Posterior cingulate gyrus (tissue), 11 donors: ENCODE measurements at places on chromosomes 4 and X.

GRCh38 chr4:92599044-92599443, 295.3 kb downstream of the GRID2 start:
- no peak for DNase-seq

GRCh38 chrX:150508451-150509367, 59.7 kb upstream of the MTM1 start:
- peak; percentile 67 for DNase-seq

GRCh38 chr4:19748519-19749479, 502.9 kb upstream of the SLIT2 start:
- DNase-seq = no peak

DNA sequence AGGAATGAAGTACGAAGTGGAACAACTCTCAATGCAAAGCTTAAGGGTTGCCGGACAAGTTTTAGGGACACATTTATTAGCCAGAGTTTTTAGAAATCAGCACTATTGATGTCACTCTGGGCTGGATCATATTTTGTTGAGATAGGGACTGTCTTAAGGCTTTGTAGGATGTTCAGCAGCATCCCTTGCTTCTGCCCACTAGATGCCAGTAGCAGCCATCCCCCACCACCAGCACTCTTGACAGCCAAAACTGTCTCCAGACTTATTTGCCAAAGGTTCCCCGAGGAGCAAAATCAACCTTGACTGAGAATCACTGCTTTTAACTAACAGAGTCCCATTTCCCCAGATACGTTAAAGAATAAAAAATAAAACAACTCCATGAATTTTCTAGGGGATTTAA, 1497.3 kb downstream of the STIM2 start:
- peak; percentile 83 for DNase-seq

DNA sequence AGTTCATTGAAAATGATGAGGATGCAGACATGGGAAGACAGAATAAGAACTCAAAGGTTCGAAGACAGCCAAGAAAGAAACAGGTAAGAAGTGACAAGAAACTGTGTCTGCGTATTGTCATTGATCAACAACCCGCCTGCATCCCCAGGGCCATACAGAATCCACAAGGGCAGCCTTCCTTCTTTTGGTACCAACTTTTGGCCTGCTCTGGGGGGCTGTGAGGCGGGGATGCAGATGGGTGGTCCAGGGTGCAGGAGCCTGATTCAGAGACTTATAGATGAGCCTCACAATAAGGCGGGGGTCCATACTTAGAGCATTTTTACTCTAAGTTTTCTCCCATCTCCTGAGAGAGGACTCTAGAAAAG, 9.0 kb downstream of the CC2D2A start:
- peak; percentile 78 for DNase-seq

DNA sequence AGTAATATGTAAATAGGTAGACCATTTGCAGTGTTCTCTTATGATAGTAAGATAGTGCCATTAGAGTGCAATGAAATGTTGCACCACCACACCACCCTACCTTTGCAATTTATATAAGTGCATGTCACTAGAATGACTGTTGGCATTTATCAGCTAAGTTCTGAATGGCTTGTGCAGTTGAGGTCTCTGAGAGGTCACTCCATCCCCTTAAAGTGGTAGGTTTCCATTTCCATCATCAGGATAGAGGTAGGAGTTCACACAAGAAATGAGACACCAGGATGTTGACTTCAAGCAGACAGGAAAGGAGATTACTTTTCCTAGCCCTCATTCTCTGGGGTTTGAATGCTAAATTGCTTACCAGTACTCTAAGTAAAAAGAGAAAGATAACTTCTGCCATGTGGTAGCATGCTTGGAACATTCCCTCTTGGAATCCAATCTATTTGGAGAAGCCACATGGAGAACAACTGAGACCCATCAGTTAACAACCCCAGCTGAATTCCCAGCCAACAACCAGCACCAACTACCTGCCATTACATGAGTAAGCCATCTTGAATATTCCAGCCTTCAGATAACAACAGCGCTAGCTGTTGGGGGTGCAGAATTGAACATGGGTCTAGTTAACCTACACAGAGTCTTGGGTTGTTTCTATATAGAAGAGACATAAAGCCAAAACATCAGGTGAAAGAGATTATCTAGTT, 6.7 kb upstream of the LRBA start:
- no peak for DNase-seq

GRCh38 chrX:74292808-74293123, 11.2 kb upstream of the ZCCHC13 start:
- no peak for DNase-seq

DNA sequence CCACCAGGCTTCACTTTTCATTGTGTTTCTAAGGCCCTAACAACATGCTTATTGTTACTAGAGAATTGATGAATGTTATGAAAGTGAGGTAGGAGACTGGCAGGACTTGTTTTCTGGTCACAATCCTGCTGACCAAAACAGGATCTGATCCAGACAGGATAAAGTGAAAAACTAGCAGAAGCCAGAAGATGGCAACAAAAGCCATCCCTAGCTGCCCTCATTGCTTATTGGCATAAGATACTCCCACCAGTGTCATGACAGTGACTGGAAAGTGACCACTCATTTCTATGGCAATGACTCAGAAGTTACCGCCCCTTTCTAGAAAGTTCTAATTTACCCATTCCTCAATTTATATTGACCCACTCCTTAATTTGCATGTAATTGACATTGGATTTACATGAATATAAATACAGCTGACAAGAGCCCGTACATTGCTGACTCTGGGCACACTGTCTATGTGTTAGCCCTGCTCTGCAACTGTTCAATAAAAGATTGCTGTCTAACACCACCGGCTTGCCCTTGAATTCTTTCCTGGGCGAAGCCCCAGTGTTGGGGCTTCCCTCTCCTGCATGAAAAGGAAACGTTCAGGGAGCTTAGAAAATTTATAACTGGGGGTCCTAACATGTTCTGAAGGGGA, 30.0 kb upstream of the FGG start:
- DNase-seq = no peak

- no peak for DNase-seq
These were observed 922.0 kb upstream of the PABPC4L start for GRCh38 chr4:135123632-135124031.

DNA sequence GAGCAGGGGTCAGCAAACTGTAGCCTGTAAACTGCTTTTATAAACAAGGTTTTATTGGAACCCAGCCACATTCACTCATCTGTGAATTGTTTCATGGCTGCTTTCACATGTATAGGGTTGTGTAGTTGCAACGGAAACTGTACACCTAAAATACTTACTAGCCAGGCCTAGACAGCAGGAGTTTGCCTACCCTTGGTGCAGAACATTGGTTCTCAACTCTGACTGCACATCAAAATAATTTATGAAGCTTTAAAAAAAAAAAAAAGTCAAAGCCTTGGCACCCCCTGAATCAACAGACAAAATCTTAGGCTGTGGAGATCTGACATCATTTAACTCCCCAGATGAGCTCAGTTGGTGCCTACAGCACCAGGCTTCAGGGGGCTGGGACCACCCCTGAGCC, 27.8 kb downstream of the ADGRA3 start:
- no peak for DNase-seq

- no peak for DNase-seq
These were observed 35.1 kb downstream of the FAM114A1 start for GRCh38 chr4:38902695-38903094.

DNA sequence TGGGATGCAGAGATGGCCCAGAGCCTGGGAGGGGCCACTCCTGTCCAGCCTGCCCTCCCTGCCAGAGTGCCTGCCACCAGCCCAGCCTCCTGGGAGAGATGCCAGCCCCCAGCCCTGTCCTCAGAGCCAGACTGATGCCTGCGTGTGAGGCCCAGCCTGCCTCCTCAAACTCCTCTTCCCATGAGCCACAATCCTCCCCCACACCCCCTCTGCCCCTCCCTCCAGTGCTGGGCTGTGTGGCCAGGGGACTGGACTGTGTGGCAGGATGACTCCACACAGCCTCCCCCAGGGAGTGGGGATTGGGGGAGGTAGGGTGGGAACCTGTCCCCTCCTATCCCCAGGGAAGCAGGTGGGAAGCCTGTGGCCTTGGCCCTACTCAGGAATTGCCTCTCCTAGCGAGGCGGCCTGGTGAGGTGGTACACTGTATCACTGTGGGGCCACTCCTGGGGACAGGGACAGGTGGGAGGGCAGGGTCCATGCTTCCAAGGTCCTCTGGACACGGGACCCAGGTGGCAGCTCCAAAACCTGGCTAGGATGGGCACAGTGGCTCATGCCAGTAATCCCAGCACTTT, 4.3 kb upstream of the SH3BP2 start:
- DNase-seq = peak; percentile 86

- no peak for DNase-seq
These were observed 780.2 kb downstream of the FAM133A start for GRCh38 chrX:94454159-94454558.

- no peak for DNase-seq
These were observed 21.7 kb downstream of the GNPDA2 start for GRCh38 chr4:44704673-44705072.

DNA sequence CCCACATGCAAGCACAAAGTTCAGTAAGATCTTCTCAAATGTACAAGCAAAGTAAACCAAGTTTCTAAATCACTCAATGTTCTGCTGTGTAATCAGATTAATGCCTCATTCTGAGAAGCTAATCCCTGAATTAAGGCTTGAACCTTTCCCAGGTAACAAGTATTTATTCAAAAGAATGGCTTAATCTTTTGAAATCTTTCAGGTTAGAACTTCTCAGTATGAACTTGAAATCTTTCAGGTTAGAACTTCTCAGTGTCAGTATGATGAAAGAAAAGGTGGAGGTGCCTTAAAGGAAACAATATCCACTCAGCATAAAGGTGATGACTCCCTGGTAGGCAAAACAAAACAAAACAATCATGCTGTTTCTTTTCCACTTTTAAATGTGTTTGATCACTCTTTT, 29.0 kb downstream of the TMPRSS11B start:
- no peak for DNase-seq

GRCh38 chr4:31392923-31393322, 672.8 kb downstream of the PCDH7 start:
- no peak for DNase-seq

- DNase-seq = no peak
These were observed 14.6 kb upstream of the ZNF630 start for GRCh38 chrX:48086082-48086481.

- no peak for DNase-seq
These were observed 16.4 kb downstream of the TMEM31 start for GRCh38 chrX:103727115-103727514.

GRCh38 chr4:82419451-82419850, 10.8 kb downstream of the HNRNPDL start:
- no peak for DNase-seq

DNA sequence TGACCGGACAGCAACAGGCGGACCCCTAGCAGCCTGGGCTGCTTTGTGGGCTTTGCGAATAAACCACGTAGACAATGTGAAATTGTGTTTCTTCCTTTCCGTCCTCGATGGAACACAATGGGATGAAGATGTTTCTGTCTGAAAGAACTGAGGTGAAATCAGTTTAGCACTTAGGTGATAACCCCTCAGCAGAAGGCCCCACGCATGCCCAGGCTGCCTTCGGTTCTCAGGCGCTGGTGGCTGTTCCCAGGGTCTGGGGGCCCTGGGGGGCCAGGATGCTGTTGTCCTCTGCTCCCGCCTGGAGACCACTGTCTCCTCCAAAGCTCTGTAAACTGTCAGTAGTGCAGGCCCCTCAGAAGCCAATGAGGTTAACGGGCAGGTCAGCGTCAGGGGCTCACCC, 73.9 kb upstream of the HGFAC start:
- no peak for DNase-seq

DNA sequence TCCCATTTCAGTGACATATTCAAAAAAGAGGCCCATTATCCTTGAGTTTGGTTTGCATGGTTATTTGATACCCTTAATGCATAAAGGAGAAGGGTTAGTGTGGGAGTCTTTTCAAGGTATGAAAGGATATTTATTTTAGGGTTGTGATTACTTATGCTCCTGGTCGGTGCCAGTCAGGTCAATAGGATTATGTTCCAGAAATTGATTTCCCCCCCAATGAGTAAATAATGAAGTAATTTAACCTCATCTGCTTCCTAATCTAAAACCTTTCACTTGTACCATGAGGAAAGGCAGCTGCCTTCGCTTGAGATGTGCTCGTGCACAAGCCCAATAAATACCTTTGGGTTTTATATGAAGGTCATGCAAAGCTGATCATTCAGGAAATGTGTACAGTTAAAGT, 55.0 kb upstream of the NR0B1 start:
- DNase-seq = no peak

- DNase-seq = no peak
These were observed 248.6 kb upstream of the VEGFC start for GRCh38 chr4:177041356-177041755.

DNA sequence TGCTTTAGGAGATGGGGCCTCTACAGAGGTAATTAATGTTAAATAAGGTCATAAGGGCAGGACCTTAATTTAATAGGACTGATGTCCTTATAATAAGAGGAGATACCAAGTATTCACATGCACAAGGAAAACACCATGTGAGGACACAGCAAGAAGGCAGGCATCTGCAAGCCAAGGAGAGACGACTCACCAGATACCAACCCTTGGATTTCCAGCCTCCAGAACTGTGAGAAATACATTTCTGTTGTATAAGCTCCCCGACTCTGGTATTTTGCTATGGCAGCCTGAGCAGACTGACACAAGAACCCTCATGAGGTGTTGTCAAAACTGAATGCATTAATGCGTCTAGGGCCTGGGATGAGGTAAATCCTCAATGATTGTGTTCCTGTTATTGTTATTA, 56.2 kb upstream of the MAPK10 start:
- no peak for DNase-seq

- no peak for DNase-seq
These were observed 25.0 kb upstream of the GJB1 start for GRCh38 chrX:71198066-71198465.

DNA sequence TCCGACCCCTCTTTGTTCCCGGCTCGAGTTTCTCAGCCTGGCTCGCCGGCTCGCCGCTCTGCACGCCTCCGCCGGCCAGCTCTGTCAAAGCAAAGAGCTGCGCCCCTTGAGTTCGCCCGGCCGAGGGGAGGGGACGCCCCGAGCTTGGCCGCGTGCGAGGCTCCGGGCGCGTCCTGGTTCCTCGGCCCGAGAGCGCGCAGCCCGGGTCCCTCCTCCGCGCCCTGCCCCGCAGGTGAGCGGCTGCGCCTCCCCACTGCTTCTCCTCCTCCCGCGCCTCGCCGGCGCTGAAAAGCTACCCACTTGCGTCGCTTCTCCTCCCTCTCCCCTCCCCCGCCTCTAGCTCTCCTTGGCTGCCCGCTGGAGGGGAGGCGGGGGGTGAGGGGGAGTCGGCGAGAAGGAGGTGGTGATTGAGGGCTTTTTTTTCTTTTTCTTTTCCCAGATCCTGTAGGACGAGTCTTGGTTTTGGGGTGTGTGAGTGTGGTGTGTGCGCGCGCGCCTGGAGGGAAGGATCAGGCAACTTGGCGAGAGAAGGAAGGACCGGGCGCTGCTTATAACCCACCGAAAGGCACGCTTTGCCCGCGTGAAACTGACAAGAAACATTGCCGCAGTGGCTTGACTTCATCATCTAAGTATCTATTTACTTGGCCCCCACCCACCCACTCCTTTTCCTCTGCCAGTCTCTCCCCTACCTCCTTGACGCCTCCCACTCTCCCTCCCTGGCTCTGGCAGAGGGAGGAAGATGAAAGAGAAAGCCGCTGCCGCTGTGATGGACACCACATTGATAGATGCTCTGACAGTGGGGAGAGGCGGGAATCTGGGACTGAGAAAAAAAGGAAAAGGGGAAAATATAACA, at the start of gene LEF1:
TSS of gene LEF1 (minus strand) at position 262 of the 853 bp plus-strand sequence. CDS start 1,165 bp downstream, outside the sequence.
- no peak for DNase-seq

GRCh38 chrX:31130457-31131220, 58.8 kb upstream of the FTHL17 start:
- DNase-seq = no peak
